Stimulated activated CD4-positive, alpha-beta T cell treated with anti-CD3 and anti-CD28 coated beads, Interleukin-15, amount 100 ng/mL, for 1 hour (primary cell): ENCODE measurements at places on chromosomes 7 and 10.

DNA sequence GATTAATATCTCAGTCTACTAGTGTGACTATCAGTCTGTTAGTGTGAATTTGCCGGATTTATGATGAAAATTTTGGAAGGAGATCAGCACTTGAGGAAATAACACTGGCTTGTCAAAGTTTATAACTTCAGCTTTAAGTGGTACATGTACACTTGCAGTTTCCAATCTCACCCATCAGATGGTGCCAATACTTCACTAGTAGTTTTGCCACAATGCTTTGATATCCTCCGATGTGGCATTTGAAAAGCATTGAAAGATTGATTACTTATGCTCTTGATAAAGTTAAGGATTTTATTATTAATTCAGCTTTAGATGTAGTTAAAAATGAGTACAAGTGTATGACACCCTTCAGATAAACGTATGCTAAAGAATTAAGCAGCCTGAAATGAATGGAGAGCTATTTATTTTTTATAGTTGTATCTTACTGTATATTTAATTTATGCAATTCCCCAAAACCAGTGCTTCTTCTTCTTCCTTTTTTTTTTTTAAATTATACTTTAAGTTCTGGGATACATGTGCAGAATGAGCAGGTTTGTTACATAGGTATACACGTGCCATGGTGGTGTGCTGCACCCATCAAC is 98.2 kb downstream of the ANLN start:
- no peak for DNase-seq

- DNase-seq = no peak
Measured at GRCh38 chr10:1358860-1359625, 302.9 kb downstream of the WDR37 start.

GRCh38 chr7:44385434-44386138 is 60.2 kb upstream of the CAMK2B start:
- no peak for DNase-seq

DNA sequence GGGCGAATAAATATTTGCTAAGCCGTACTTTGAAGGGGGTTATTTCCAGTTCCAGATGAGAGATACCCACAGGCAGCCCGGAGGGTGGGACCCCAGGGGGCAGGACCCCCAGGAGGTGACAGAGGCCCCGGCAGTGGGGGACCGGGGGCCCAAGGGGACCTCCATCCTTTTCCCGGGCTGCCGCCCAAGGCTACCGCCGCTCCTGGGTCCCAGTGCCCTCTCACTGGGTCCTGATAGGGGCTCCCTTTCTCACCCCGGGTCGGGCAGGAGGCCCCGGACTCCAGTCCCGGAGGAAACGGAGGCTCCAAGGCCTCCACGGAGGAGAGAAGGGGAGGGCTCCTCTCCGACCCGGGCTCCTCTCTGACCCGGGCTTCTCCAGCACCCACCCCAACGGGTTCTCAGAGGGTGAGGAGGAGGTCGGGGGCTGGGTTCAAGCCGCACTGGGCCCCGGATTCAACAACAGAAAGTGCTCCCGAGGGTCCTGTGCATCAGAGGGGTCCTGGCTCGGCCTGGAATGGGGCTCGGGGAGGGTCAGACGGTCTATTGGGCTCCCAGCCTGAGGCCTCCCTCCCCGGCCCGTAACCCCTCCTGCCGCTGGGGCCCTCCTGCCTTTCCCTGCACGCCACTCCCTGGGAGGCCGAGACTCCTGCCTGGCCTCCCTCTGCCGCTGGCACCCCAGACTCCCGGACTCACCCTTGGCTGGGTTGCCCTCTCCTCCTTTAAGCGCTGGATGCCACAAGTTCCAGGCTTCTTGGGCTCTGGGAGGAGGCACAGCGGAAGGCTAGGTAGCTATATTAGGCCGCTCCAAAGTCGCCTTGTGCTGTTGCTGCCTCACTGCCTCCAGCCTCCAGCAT is 62.5 kb downstream of the ZNF37A start:
- DNase-seq = no peak

DNA sequence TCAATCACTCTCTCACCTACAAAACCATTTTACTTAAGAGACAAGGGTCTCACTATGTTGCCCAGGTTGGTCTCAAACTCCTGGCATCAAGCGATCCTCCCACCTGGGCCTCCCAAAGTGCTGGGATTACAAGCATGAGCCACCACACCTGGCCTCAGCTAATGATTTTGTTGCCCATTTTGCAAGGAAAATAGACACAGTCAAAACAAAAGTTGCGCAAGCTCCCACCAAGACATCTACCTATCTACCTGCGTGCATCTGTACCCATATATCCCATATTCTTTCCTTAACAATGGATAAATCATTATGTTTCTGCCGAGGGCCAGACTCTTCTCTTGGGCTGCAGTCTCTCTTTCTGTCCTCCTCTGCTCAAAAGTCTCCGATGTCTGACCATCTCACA is 67.3 kb downstream of the APBB1IP start:
- DNase-seq = no peak

DNA sequence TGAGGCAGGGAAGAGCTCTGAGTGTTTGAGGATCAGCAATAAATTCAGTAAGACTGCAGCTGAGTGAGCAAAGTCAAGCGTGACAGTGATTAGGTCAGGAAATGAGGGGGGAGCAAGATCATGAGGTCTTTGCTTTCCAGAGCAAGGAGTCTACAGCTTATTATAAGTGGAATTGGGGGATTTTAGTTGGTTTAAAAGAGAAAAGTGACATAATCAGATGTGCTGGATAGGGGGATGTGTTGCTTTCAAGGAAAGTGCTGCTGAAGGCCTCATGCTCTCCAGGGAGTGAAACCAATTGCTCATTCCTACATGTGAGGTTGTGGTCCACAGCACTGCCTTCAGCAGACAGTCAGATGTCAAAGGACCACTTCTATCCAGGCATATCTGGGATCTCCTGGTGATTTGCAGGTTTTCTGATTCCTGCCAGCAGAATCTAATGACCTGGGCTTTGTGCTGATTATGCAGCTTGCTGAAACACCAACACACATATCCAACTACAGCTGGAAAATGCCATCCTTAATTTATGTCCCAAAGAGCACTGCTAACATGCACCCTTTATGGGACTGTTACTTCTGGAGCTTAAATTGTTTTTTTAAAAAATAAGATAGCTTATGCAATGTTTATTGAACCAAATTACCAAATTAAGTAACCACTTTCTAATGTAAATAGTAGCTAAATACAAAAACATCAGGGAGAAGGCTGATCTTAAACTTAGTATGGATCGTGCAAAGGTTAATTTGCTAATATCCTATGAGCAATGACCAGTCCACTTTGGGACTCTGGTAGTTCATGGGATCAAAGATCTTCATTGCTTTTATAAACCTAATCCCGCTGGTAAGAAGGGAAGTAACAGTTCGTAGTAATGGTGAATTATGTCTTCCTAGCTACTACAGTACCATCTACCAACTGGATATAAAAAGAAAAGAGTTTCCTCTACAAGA is 607.6 kb downstream of the KCNMA1 start:
- DNase-seq = no peak

DNA sequence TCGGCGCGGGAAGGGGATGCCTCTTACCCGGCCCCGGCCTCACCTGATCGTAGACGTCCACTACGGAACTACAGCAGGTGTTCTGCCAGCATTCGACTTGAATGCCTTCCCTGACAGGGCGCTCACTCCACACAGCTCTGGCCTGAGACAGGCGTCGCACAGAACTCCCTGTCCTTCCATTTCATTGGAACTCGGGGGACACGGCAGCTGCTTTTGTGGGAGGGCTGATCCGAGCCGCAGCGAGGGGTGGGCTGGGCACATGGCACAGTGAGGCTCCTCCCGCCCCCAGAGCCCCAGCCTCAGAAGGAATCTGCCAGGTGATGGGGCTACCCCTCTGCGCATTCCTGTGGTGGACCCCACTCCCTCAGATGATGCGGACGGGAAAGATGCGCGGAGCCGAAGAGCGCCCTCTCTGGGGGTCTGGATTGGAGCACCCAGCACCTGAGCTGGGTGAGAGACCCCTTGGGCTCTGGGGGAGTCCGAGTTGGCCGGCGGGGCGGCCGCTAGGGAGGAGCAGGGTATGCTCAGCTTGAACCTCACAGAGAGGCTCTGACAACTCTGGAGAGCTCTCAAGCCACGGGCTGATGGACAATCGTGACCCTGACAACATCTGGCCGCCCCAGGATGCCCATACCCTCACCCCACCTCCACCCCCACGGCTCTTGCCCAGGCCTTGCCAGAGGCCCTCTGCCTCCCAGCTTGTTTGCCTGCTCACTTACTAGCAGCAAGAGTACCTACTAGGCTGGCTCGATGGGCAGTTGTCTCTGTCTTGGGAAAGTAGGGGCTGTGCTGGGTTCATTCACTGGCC is 36.6 kb downstream of the RASGEF1A start:
- no peak for DNase-seq

- DNase-seq = no peak
Measured at GRCh38 chr7:140738280-140738679, 41.8 kb downstream of the NDUFB2 start.

GRCh38 chr7:17062151-17063044 is 180.6 kb upstream of the AGR3 start:
- no peak for DNase-seq

DNA sequence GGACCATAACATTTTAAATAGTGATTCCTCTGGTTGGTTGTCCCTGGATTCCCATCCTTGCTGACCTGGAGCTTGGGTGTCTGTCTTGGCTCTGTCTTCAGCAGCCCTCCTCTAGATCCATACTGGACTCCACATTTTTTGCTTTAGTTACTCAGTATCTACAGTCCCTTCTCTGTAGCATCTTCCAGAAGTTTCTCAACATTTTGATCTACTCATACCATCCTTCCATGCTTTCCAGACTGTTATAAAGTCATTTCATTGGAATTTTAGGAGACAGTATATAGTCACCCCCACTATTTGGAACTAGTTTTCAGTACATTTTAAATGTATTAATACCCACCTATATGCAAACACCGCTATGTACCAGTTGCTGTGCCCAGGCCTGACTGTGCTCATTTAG is 25.8 kb downstream of the APBB1IP start:
- no peak for DNase-seq

GRCh38 chr7:20136647-20137046 is 80.5 kb downstream of the MACC1 start:
- no peak for DNase-seq

DNA sequence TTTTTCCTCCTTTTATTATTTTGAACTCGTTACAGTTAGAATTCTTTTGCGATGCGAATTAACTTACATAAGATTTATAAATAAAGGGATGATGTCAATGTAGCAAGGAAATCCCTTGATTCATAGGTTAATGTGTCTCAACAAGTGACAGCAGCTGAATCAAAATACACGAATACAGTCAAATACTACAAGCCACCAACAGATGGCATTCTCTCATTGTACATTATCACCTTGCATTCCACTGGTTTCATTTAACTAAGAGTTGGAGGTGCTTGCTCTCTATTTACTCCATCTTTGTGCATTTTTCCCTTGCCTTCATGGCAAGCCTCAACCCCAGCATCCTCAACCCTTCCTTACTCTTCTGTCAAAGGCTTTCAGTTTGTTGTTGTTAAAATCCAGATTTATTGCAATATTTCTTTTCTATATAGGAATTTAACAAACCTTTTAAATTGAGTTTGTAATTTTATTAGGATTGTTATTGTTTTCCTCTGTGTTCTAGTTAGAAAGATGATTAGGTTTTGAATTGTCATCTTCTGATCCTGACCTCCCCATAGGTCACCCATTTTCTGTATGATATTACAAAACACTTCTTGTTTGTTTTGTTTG is 78.3 kb downstream of the SLC25A40 start:
- no peak for DNase-seq

- DNase-seq = no peak
Measured at GRCh38 chr7:41416208-41416595, 286.7 kb downstream of the INHBA start.

DNA sequence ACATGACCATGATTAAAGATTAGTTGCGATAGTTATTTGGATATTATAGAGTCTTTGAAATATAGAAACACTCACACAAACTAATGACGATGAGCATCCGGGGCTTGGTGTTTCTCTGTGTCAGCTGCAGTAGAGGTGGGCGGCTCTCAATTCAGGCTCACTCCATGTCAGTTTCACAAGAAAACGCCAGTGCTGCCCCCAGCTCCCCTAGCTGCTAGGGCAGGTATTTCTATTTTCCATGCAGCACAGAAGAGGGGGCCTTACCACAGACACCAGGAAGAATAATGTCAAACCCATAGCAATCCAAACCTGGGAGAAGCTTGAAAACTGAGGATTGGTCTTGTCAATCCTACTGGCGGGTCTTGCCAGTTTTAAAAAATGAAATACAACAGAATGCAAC is 197.1 kb downstream of the PHTF2 start:
- DNase-seq = no peak

- DNase-seq = no peak
Measured at GRCh38 chr7:32115831-32116230, 45.6 kb upstream of the PDE1C start.

DNA sequence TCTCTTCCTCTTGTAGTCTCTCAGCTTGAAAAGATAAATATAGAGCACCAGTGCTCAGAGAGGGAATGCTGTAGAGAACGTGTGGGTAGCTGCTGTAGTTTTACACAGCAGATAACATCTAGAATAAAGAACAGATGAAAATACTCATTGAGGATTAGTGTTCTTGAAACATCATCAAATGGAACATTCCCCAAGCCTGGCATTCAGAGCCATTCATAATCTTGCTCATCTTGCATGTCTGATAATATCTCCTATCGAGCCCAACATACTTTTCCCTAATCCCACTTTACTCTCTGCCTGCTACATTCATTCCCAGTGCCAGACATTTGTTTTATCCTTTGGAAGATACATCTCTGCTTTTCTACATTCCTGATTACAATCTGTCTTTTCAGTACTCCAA is 35.2 kb downstream of the MCU start:
- DNase-seq = no peak

GRCh38 chr10:105252911-105253310 is 611.8 kb downstream of the SORCS3 start:
- DNase-seq = no peak

GRCh38 chr7:142488036-142488633 is 230.3 kb upstream of the PRSS58 start:
- no peak for DNase-seq

- DNase-seq = no peak
Measured at GRCh38 chr10:124709861-124710260, 34.3 kb downstream of the FAM53B start.

DNA sequence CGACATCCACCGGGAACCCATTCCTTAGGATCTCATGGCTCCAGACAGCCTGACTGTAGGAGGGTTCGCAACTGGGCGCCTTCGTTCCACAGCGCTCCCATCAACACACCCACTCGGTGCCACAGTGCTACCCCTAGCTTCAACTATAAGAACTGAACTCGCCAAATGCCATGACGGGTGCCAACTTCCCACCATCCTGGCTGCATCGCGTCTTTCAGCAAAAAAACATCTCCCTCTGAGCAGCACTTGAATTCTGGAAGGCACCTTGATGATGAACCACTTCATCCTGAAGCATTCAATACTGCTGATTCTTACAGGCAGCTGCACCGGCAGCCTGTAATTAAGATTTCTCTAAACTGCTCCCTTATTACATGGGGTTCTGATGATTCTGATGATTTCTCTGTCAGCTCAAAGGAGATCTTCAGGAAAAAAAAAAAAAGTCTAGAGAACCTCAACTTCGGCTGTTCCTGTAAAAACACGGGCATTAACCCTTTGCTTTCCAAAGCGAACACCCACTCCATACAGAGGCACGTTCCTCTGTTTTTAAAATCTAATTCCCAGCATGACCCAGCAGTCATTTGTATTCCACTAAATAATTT is 1.3 kb downstream of the CYTH3 start:
- DNase-seq = peak; percentile 3
